ENCODE measurements at places on chromosomes 5 and 9. TPM values are rescaled to one million over a fixed set of nuclear protein-coding genes. Genes with fewer than 3 reads are reported as not detected.

GRCh38 chr9:13485068-13485596, 205.6 kb upstream of the MPDZ start:
- H3K36me3 ChIP-seq, result no peaks in the 10 kb centered on the region
- H3K27ac ChIP-seq, result no peak overlapping the region
- DNase-seq, result no peak
- no peaks in the 10 kb centered on the region for H3K4me1 ChIP-seq
- H3K27me3 ChIP-seq, result no peaks in the 10 kb centered on the region
- H3K4me3 ChIP-seq, result no peak overlapping the region

DNA sequence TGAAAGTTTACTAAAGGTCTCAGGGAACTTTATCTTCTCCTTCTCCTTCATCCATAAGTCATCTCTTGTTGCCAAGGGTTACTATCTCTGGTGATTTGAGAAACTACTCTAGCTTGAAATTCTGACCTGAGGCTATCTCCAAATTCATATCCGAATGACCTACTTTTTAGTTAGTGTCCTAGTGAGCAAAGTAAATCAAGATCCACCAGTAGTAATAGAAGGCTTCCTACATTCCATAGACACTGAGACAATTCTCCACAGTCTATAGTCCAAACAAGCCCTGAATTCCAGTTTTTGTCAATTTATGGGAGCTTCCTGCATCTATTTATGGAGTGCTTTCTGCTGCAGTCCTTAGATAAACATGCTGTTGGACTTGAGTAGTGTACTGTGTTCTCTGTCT, 5.0 kb downstream of the IL7R start:
- DNase-seq, result no peak
- H3K4me3 ChIP-seq, result peak overlapping the region; percentile 96
- H3K27me3 ChIP-seq, result no peaks in the 10 kb centered on the region
- H3K36me3 ChIP-seq, result peaks cover 89% of the 10 kb centered on the region
- H3K27ac ChIP-seq, result peak overlapping the region; percentile 99

DNA sequence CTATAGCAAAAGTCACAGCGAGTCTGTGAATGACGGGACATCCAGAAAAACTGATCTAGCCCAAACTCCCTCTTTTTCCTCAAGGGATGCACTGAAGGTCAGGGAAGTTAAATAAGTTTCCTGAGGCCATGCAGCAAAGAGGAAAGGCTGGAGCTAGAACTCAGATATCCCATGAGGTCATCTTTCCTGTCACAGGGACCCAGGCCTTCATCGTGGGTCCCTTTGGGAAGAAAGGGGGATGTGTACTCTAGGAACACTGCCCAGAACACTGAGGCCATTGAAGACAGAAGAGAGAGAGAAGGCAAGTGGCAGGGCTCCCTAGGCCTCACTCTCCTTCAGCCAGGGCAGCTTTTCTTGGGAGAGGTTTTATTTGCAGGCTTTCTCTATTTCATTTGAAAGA, 182.0 kb downstream of the EBF1 start:
- H3K4me3 ChIP-seq, result no peak overlapping the region
- H3K27ac ChIP-seq, result no peak overlapping the region
- no peaks in the 10 kb centered on the region for H3K27me3 ChIP-seq

- no peak overlapping the region for H3K4me3 ChIP-seq
- H3K36me3 ChIP-seq, result no peaks in the 10 kb centered on the region
- H3K27me3 ChIP-seq, result no peaks in the 10 kb centered on the region
- DNase-seq, result no peak
Measured at GRCh38 chr5:145660897-145661640, 174.1 kb downstream of the PRELID2 start.

GRCh38 chr5:138282920-138283742, 8.7 kb upstream of the GFRA3 start:
- no peaks in the 10 kb centered on the region for H3K36me3 ChIP-seq
- H3K4me1 ChIP-seq, result no peaks in the 10 kb centered on the region
- H3K27me3 ChIP-seq, result no peaks in the 10 kb centered on the region
- H3K4me3 ChIP-seq, result no peak overlapping the region
- H3K27ac ChIP-seq, result no peak overlapping the region

GRCh38 chr5:94901191-94901979, 282.9 kb downstream of the SLF1 start:
- H3K27me3 ChIP-seq, result no peaks in the 10 kb centered on the region
- H3K4me1 ChIP-seq, result no peaks in the 10 kb centered on the region
- DNase-seq, result no peak
- H3K36me3 ChIP-seq, result no peaks in the 10 kb centered on the region
- no peak overlapping the region for H3K4me3 ChIP-seq
- H3K27ac ChIP-seq, result no peak overlapping the region

PCDHB9 gene
- not detected for total RNA-seq

GRCh38 chr5:153629027-153629895, 138.8 kb downstream of the GRIA1 start:
- no peaks in the 10 kb centered on the region for H3K4me1 ChIP-seq
- no peak for DNase-seq
- no peaks in the 10 kb centered on the region for H3K36me3 ChIP-seq
- no peak overlapping the region for H3K4me3 ChIP-seq

DNA sequence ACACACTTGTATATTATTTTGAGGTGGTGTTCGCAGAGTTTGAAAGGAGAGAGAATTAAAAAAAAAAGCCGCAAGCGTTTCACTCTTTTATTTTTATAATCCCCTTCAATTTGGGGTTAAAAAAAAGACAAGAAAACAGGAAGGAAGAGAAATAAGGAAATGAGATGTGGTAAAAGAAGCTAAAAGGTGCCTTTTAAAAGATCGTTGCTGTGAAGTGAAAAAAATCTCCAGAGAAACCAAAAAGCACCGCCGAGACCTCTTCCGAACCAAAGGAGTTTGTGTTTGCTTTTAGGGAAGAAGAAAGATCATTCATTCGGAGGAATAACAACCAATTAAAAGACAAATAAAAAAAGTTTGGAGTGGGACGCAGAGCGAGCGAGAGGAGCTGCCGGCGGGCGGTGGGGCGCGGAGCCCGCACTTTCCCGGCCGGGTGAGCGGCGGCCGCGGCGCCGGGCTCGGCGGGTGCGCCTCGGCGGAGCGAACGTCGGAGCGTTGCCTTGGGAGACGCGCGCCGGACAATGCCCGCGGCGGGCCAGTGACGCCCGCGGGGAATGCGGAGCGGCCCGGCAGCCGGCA, 355 bp downstream of the TLE4 start:
- peaks cover 21% of the 10 kb centered on the region for H3K36me3 ChIP-seq
- DNase-seq, result no peak
- H3K27ac ChIP-seq, result no peak overlapping the region
- peaks cover 43% of the 10 kb centered on the region for H3K4me1 ChIP-seq

SUSD3 gene
- 62.1 TPM for total RNA-seq

SLC38A9 gene
- 24.4 TPM for total RNA-seq

DPH7 gene
- total RNA-seq, result 76.9 TPM

DNA sequence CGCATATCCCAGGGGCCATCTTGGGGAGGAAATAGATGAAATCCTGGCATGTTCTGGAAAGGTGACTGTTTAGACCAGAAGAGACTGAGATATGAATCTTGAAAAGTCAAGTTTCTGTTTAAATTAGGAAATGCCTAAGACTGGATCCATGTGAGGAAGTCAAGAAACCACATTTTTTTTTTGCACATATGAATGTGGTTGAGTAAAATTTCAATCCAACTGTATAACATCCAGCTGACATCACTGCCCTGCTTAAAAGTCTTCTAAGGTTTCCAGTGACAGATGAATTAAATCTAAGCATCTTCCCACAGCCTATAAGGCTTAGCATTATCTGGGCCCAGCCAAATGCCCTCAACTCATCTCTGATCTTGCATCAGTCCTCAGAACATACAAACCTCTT, 47.7 kb upstream of the TCERG1 start:
- no peak overlapping the region for H3K27ac ChIP-seq
- H3K27me3 ChIP-seq, result peaks cover 48% of the 10 kb centered on the region
- no peak for DNase-seq
- no peak overlapping the region for H3K4me3 ChIP-seq
- H3K36me3 ChIP-seq, result no peaks in the 10 kb centered on the region

PIP5K1B gene
- 1.2 TPM for total RNA-seq

SIT1 gene
- total RNA-seq, result 24.2 TPM

DNA sequence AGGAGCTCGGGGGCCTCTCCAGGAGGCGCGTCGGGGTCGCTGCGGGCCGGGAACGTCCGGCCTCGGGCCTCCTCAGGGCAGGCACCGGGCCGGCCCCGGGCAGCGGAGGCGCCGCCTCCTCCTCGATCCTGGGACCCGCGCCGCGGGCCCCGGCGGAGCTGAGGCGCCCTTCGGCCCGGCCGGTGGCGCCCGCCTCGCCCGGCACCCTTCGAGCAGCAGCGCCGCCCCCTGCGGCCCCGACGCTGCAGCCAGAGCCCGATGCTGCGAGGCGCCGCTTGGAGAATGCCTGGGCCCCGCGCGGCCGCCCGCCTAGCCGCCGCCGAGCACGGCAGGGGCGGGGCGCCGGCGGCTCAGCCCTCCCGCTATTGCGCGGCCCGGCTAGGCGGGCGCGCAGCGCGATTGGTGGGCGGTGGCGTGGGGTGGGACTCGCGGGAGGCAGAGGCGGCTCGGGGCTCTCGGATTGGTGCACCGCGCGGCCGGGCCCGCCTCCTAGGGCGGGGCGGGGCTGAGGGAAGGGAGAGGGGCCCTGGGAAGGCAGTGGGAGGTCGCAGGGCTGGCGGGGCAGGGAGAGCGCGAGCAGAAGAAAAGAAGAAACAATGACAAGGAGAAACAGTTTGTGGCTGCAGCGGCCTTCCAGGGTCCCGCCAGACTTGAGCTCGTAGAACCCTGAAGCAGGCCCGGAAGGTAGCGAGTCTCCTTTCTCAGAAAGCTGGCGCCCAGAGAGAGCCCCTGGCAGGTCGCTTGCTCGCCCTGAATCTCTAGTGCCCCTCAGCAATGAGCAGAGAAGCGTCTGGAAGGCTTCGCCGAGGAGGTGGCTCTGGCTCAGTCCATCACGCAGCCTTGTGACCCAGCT, at the start of gene EEIG1:
TSS of gene EEIG1 (minus strand) at position 284 of the 853 bp plus-strand sequence. CDS start 852 bp downstream, outside the sequence.
- peaks cover 48% of the 10 kb centered on the region for H3K4me1 ChIP-seq
- peak within 1 kb of the TSS; percentile 89 for H3K4me3 ChIP-seq
- peak; percentile 99 for DNase-seq
- H3K36me3 ChIP-seq, result peaks cover 14% of the 10 kb centered on the region
- H3K27ac ChIP-seq, result peak within 1 kb of the TSS; percentile 98

PCDHB16 gene
- total RNA-seq, result not detected

- peaks cover 11% of the 10 kb centered on the region for H3K36me3 ChIP-seq
- H3K27me3 ChIP-seq, result no peaks in the 10 kb centered on the region
- H3K27ac ChIP-seq, result no peak overlapping the region
- H3K4me1 ChIP-seq, result no peaks in the 10 kb centered on the region
- no peak overlapping the region for H3K4me3 ChIP-seq
Measured at GRCh38 chr9:126461608-126462007, 135.0 kb downstream of the MVB12B start.

GRCh38 chr9:130042406-130042884, 544 bp downstream of the FNBP1 start:
- peaks cover 58% of the 10 kb centered on the region for H3K4me1 ChIP-seq
- no peaks in the 10 kb centered on the region for H3K27me3 ChIP-seq
- H3K27ac ChIP-seq, result peak overlapping the region; percentile 98
- DNase-seq, result no peak

DNA sequence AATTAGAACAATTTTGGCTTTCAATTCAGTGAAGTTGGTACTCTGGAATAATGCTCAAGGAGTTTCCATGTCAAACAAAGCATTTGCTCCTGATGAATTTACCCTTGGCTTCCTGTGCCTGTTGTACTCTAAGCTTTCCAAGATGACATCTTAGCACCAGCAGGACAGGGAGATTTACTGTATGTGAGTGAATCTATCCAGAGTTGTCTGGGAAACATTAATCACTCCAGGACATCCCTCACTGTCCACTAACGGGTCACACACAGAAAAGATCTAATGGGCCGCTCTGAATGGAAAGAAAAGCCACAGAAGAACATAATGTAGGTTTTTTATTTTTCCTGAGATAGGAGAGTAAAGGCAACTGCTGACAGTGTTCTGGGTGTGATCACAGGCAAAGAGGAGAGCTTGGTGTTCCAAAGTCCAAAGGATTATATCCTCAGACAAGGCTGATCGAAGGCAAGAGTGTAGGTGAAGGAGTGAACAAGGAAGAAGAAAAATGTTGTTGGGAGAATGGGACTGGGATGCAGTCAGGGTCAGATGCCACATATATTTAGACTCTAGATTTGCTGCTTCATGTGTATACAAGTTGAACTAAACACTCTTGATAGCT, 167.7 kb upstream of the RPS23 start:
- H3K4me3 ChIP-seq, result no peak overlapping the region
- no peaks in the 10 kb centered on the region for H3K36me3 ChIP-seq
- no peak for DNase-seq
- H3K27me3 ChIP-seq, result no peaks in the 10 kb centered on the region

WDR31 gene
- 1.2 TPM for total RNA-seq

- H3K36me3 ChIP-seq, result no peaks in the 10 kb centered on the region
- H3K27ac ChIP-seq, result no peak overlapping the region
- peaks cover 6% of the 10 kb centered on the region for H3K4me1 ChIP-seq
- H3K27me3 ChIP-seq, result peaks cover 6% of the 10 kb centered on the region
- H3K4me3 ChIP-seq, result no peak overlapping the region
Measured at GRCh38 chr5:39471836-39472508, 47.2 kb upstream of the DAB2 start.

DNA sequence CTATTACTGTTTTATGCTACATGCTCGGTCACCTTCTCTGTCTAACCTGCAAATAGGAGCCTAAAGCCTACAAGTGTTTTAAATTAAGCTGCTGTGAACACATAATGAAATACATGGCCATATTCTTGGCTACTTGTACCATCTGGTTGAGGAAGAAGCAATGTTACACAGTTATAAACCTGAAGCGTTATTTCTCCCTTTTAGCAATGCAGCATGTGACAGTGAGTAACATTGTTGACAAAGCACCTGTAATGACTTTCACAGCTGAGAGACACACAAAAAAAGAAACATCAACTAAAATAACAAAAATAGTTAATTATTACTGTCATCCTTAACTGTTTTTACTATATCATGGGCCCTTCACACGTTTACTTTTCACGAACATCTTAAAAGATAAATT, 146.9 kb downstream of the RORB start:
- no peak overlapping the region for H3K4me3 ChIP-seq
- H3K36me3 ChIP-seq, result no peaks in the 10 kb centered on the region
- no peak overlapping the region for H3K27ac ChIP-seq
- no peaks in the 10 kb centered on the region for H3K4me1 ChIP-seq

GRCh38 chr5:80711938-80712337, 57.2 kb upstream of the DHFR start:
- no peak for DNase-seq
- H3K4me3 ChIP-seq, result no peak overlapping the region
- H3K27ac ChIP-seq, result no peak overlapping the region
- H3K4me1 ChIP-seq, result peaks cover 7% of the 10 kb centered on the region
- no peaks in the 10 kb centered on the region for H3K27me3 ChIP-seq

- peaks cover 2% of the 10 kb centered on the region for H3K27me3 ChIP-seq
- no peak overlapping the region for H3K4me3 ChIP-seq
- no peaks in the 10 kb centered on the region for H3K36me3 ChIP-seq
- no peaks in the 10 kb centered on the region for H3K4me1 ChIP-seq
Measured at GRCh38 chr9:117734523-117735314, 30.5 kb downstream of the TLR4 start.

ECSCR gene
- not detected for total RNA-seq
